ENCODE measurements at places on chromosomes 2 and 18.

DNA sequence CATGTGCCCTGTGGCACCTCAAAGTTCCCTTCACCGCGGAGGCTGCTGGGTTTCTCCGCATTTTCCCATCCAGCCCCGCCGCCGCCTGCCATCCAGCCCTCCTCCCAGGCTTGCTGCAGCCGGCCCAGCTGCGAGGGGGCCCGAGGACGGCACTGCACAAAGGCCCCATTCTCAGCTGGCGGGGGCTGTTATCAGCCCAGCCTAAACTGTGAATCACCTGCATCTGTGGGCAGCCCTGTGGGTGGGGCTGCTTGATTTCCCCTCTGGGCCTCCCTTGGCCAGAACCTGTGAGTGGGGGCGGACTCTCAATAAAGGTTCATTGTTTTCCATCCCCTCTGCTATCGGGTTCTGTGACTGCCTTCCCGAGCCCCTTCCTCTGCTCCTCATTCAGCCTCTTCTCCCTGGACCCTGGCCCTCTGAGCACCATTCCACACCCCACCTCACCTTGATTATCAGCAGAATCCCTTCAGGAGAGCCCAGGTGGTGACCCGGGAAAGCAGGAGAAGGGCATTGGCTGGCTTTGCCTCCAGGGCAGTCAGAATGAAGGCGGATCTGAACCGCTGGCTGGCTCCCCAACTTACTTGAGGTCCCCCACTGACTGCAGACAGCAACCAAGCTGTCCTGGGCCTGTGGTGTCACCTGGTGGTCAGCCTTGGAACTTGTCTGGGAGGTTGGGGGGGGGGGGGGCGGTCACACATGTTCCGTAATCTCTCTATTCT is 204.5 kb downstream of the ZFP36L2 start:
- DNase-seq, result no peak

DNA sequence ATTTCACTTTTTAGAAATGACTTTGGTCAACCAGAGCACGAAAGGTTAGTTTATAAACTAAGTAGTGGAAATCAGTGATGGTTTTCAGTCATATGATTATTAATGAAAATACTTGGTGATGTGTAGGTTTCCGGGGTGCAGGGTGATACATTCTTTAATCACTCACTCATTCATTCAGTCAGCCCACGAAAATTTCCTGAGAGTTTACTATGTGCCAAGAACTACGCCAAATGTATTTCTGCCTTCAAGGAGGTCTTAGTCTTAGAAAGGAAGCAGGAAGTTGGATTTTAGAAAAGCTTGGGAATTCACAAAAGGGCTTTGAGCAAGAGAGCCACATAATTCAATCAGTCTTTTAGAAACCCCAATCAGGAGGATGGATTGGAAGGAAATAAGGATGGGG is 543.6 kb downstream of the PLCL1 start:
- no peak for DNase-seq

- no peak for DNase-seq
Observed at GRCh38 chr18:32730620-32731091, 42.2 kb downstream of the KLHL14 start.

GRCh38 chr18:13131283-13131682 is 87.3 kb upstream of the LDLRAD4 start:
- no peak for DNase-seq

- DNase-seq, result no peak
Observed at GRCh38 chr2:216425008-216425787, 12.9 kb downstream of the SMARCAL1 start.

GRCh38 chr2:70261501-70261900 is 3.6 kb downstream of the PCYOX1 start:
- DNase-seq, result no peak

- DNase-seq, result no peak
Observed at GRCh38 chr2:6008726-6009125, 316.5 kb downstream of the SOX11 start.
